Activated CD8-positive, alpha-beta memory T cell treated with anti-CD3 and anti-CD28 coated beads, Interleukin-2, amount 10 ng/mL, durations not matched to agents 7 days and 5 days (primary cell): ENCODE measurements at places on chromosomes 13 and 19.

- DNase-seq: peak; percentile 56
These were observed 17.5 kb downstream of the SYDE1 start for GRCh38 chr19:15124572-15125231.

- no peak for DNase-seq
These were observed 227.8 kb downstream of the LACC1 start for GRCh38 chr13:44107357-44108121.

- DNase-seq: no peak
These were observed 16.0 kb downstream of the FSD1 start for GRCh38 chr19:4320419-4320818.

GRCh38 chr19:13923194-13923987 lies 14.8 kb downstream of the PODNL1 start:
- no peak for DNase-seq

DNA sequence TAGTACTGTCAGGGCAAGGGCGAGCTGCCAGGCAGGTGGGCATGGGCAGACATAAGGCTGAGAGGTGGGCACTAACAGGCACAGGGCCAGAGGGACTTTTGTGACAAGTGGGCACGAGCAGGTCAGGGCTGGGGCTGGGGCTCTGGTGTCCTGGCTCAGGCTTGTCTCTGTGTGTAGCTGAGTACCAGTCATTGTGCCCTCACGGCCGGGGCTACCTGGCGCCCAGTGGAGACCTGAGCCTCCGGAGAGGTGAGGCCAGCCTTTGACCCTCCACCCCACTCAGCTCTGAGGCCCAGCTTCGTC lies 21.6 kb downstream of the LTBP4 start:
- no peak for DNase-seq

DNA sequence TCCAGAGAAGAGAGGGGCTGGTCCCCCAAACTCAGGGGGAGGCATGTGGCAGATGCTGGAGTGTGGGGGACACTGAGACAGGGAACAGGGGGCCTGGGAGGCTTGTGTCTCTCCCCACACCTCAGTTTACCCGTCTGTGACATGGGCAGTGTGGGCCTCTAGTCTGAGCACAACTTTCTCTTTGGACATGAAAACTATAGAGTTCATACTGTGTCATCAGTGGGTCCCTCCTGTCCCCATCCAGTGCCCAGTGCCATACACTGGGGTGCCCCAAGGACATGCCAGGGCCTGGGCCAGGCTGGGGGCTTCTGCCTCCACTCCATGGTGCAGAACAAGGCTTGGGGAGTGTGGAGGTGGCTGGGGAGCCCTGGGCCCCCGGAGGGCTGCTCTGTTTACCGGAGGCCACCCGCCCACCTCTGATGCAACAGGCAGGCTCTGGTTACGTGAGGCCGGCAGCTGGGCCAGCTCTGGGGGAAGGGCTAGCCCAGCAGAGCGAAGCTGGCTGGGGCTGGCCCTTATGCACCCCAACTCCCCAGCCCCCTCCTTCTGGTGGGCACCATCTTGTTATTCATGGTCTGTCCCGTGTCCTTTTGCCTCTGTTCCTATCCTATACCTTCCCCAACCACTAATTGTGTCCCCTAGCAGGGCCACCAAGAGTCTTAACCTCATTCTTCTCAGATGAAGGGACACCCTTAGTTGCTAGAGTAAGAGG lies 1.9 kb upstream of the MEF2B start:
- DNase-seq: no peak

- DNase-seq: no peak
These were observed 3.5 kb downstream of the ZSCAN5B start for GRCh38 chr19:56193981-56194640.

DNA sequence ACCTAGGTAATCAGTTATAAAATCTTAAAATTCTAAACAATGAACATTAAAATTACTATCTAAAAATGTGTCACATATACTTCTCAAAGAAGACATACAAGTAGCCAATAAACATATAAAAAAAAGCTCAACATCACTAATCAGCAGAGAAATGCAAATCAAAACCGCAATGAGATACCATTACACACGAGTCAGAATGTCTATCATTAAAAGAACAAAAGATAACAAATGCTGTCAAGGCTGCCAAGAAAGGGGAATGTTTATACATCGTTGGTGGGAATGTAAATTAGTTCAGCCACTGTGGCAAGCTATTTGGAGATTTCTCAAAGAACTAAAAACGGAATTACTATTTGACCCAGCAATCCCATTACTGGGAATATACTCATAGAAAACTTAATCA lies 310.3 kb upstream of the EDNRB start:
- DNase-seq: no peak

DNA sequence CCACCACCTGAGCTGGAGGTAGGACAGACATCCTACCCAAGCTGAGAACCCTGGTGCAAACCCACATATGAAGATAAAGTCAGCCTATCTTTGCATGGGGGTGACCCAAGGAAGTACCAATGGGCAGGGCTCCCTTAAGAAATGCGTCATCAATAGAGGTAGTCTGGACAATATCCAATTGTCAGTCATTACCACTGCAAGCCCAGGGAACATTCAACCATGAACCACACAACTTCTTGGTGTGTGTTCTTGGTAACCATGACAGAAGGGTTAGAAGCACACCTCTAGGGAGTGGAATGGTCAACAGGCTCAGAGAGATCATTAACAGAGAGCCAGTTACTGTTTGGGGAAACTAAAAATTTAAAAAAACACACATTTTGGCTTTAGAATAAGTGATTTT lies 34.7 kb upstream of the DOCK9 start:
- DNase-seq: no peak

- no peak for DNase-seq
These were observed 16.2 kb downstream of the COL4A2 start for GRCh38 chr13:110323172-110323891.

GRCh38 chr19:51139299-51140014 lies 2.6 kb upstream of the SIGLEC7 start:
- no peak for DNase-seq

GRCh38 chr19:33653684-33654083 lies 31.9 kb downstream of the CHST8 start:
- DNase-seq: no peak

DNA sequence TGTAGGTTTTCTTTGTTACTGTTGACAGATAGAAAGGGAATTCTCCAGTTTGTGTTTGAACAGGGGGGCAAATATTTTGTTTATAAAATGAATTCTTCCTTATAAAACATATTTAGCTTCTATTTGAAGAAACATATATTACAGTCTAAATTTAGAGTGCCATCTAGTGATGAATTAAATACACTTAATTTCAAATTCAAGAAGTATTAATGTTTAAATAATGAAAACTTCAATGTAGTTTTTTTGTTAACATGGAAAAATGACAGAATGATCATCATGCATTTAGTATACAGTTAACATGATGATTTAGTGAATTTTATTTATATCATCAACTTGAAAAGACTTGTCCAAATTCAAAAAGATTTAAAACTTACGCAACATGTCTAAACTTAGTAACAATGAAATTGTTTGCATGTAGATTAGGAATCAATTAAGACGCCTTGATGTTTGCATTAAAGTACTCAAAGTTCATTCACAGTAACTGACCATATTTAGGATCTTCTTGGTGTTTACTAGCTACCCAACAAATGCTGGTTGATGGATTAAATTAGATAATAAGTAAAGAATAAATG lies 765.9 kb upstream of the SLITRK1 start:
- no peak for DNase-seq

- DNase-seq: no peak
These were observed 6.5 kb upstream of the EIF3G start for GRCh38 chr19:10126213-10126639.

- no peak for DNase-seq
These were observed at the start of gene FPR3 for GRCh38 chr19:51794885-51795490. Gene FPR3 (plus strand): TSS chr19:51795157. CDS start chr19:51823749, 28,592 bp downstream.

DNA sequence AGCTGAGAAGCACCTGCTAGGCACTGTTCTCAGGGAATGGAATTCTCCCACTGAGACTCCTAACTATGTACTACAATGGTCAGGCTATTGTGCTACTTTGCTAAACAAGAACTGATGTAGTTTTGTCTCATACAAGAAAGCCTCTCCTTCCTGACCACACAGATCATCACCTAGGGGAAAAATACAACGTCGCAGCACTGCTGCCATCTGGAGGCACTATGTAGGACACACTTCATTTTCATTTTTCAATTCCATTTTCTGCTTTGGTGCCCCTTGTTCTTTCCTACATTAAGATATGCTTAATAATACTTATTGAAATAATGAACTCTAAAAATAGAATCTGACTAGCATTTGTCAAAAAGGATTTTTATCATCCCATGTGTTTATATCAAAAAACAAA lies 21.1 kb downstream of the PROSER1 start:
- peak; percentile 60 for DNase-seq

DNA sequence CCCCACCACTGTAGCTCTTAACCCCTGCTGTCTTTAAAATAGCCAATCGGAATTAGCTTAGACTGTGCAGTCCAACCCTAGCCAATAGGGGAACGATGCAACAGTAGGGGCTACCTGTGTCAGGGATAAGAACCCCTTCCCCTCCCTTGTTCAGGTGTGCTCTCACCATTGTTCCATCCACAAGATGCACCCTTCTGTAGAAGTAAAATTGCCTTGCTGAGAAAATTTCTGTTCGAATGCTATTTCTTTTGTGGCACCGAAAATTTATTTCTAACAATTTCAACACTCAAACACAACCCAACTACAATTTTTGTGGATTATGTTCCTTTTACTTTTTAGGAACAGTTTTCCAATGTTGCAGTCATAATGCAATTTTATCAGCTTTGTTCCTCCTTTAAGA lies 3.6 kb upstream of the ZNF583 start:
- no peak for DNase-seq

DNA sequence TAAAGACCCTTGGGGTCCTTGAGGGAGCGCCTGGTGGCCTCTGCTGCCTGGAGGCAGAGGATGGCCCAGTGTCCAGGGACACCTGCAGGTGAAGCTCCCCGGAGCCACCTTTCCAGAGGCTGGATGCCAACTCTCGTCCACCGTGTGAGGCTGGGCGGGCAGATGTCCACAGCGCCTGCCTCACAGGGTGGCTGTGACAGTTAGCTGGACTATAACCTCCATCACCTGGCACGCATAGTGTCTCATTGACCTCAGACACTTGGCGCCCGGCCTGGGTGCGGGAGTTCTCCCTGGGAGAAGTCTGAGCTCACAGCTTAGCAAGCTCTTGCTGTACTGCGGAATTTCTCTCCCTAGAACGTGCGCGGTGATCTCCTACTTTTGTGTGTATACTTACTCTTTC lies 9.8 kb downstream of the BICRA start:
- DNase-seq: no peak

- DNase-seq: no peak
These were observed at the start of gene HRC for GRCh38 chr19:49155005-49155819. Gene HRC (minus strand): TSS chr19:49155396. CDS start chr19:49155237, 159 bp downstream.

DNA sequence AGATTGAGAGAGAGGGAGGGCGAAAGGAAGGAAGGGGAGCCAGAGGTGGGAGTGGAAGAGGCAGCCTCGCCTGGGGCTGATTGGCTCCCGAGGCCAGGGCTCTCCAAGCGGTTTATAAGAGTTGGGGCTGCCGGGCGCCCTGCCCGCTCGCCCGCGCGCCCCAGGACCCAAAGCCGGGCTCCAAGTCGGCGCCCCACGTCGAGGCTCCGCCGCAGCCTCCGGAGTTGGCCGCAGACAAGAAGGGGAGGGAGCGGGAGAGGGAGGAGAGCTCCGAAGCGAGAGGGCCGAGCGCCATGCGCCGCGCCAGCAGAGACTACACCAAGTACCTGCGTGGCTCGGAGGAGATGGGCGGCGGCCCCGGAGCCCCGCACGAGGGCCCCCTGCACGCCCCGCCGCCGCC lies at the start of gene TNFSF11:
TSS of gene TNFSF11 (plus strand) at position 142 of the 400 bp plus-strand sequence. CDS start at position 294, 152 bp downstream.
- no peak for DNase-seq

DNA sequence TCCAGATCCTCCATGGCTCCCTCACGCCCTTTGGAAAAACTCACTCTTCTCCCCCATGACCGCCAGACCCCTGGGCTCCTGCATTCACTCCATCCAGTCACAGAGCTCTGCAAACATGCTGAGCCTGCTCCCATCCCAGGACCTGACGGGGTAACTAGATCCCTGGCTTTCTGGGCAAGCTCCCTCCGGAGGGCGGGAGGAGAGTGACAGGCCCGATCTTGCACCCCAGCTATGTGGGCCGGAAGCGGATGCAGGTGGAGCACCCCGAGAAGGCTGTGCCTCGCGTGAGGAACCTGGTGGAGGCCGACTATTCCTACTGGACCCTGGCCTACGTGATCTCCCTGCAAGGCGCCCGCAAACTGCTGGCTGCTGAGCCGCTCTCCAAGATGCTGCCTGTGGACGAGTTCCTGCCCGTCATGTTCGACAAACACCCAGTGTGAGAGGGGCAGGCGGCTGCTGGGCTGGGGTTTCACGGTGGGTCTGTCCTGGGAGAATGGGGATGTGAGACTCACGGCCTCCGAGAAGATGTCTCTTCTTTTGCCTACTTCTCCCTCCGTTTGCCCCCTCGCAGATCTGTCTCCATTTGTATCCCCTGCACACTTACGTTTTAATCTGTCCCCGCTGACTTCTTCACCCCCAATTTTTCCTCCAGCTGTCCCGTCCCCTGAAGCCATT lies 25.2 kb downstream of the COLGALT1 start:
- DNase-seq: no peak

- peak; percentile 67 for DNase-seq
These were observed 175.3 kb downstream of the ZIC5 start for GRCh38 chr13:99796175-99796819.
